ENCODE measurements at places on chromosomes 11 and 22.
A peak's percentile ranks its signal among the peaks of the same experiment; 100 is the strongest.

DNA sequence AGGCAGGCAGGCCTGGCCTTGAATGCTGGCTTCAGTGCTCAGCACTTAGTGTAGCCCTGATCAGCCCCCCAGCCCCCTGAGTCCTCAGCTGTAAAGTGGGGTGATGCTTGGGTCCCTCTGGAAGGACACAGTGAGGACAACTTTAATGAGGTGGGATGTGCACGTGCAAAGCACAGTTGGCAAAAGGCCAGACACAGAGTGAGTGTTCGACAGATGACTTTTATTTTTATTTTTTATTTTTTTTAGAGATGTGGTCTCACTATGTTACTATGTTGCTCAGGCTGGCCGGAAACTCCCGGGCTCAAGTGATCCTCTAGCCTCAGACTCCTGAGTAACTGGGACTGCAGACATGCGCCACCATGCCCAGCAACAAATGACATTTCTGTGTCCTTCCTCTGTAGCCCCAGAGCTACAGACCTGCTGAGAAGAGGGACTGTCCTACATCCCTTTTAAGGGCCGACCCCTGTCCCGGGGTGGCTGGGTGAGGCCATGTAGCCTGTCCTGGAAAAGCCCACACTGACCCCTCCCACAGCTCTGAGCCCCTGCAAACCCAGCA, 6.9 kb upstream of the C11orf96 start:
- DNase-seq = no peak

GRCh38 chr11:36062796-36063365, 119.0 kb downstream of the LDLRAD3 start:
- DNase-seq = no peak

- DNase-seq = no peak
These were observed 11.9 kb downstream of the IPO7 start for GRCh38 chr11:9396310-9396709.

DNA sequence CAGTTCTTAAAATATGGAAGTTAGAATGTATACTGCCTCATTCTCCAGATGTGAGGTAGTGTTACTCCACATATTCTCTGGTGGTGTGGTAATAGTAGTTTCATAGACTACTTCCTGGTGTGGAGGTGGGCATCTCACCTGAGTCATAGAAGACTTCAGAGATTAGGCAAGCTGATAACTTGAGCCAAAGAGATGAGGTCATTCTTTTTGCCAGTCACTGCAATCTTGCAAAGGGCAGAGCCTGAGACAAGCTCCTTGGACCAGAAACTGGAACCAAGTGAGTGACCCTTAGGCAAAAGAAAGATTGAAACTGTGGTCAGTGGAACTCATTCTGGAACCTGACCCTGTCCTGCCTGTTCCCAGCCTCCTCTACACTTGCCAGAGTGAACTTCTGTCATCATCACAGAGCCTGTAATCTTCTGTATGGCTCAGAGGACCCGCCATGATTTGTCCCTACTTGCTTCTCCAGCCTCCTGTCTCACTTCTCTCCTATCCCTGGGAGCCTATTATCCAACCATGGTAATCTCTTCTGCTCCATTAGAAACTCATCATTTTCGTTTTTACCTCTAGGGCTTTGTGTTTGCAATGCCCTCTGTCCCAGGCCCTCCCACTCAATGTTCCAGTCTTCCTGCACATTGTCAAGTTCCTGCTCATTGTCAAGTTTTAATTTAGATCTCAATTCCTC, 10.6 kb upstream of the CCDC83 start:
- DNase-seq = no peak

- DNase-seq = no peak
These were observed 16.0 kb downstream of the CALCA start for GRCh38 chr11:14956111-14956510.

DNA sequence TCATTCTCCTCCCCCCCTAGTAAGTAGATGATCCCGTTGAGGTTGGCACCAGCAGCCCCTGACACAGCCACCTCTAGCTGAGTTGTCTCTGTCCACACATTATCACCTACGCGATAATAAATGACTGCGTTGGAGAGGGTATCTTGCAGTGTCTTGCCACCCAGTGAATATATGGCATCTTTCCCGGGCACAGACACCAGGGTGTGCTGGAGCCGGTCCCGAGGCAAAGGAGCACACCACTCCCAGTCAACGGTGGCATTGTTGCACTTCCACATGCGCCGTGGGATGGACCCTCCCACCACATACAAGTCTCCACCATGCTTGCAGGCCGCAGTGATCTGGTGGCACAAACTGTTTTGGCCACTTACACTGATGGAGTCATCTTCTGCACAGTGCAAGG, 5.4 kb downstream of the KBTBD4 start:
- DNase-seq = no peak

DNA sequence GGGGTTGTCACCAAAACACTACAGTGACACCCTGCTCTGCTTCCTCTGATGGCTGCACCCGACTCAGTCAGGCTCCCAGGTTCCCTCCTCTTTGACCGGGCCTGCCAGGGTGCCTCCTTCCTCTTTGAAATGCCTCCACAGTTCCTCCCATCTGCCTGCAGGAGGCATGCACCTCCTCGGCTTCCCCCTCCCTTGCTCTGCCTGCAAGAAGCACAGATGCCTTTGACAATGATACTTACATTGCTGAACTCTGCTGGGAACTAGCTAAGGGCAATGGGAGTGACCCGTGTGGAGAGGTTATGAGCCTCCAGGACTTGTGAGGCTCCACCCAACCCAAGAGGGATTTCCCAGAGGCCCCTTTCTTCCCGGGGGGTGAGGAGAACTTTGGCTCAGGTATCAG, 674.1 kb downstream of the OPCML start:
- DNase-seq = no peak

- DNase-seq = no peak
These were observed 17.2 kb upstream of the CD59 start for GRCh38 chr11:33753304-33753967.

GRCh38 chr11:8241373-8242117, 22.1 kb downstream of the LMO1 start:
- DNase-seq = no peak

- DNase-seq = peak; percentile 47
These were observed 3.0 kb upstream of the MYBPC3 start for GRCh38 chr11:47355283-47356128.

- DNase-seq = no peak
These were observed 186.1 kb downstream of the SOX6 start for GRCh38 chr11:16169956-16170847.

DNA sequence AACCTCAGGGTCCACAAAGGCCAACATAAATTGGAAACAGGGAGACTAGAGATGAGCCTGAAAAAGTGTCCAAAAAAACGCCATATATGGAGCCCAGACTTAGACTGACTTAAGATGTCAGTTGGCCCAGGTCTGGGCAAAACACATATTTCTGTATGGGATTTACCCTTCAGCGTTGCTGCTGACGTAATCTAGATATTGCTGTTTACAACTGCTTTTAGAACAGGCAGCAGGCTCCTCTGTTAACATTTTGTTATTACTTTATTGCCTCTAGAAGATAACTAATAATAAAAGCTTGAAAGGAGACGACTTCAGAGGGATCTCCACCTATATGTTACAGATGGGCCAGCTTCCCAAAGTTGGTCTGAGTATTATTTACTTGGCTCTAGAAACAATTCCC, 8.7 kb downstream of the ME3 start:
- no peak for DNase-seq

- DNase-seq = no peak
These were observed 7.4 kb upstream of the PIM3 start for GRCh38 chr22:49953027-49953679.

DNA sequence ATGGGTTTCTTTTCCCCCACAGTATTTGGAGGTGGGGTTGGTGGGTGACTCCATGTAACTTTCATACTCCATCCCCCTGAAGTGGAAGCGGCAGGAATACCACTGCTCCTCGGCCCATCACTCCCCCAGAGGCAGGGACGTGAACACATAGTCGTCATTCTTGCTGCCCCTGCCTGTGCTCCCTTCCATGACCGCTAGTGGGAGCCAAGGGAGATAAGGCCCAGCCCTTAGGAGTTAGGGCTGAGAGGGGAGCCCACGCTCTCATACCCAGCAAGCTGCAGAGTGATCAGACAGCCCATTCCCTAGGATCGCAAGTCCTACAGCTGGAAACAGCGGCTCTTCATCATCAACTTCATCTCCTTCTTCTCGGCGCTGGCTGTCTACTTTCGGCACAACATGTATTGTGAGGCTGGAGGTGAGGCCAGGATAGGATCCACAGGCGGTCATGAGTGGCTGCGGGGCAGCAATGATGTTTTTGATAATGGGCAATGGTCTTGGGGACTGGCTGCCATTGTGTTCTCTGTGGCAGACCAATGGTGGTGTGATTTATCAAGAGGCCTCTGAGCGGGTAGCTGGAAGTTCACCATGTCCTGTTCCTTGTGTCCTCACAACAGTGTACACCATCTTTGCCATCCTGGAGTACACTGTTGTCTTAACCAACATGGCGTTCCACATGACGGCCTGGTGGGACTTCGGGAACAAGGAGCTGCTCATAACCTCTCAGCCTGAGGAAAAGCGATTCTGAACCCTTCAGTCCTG, 15.9 kb downstream of the RHOG start:
- DNase-seq = peak; percentile 83

- DNase-seq = no peak
These were observed 15.9 kb upstream of the OR6M1 start for GRCh38 chr11:123822032-123822431.

- DNase-seq = no peak
These were observed 43.1 kb downstream of the BUD13 start for GRCh38 chr11:116729501-116730240.

Measured in stimulated activated naive CD8-positive, alpha-beta T cell treated with anti-CD3 and anti-CD28 coated beads, Interleukin-15, amount 100 ng/mL, for 72 hours (primary cell).